ENCODE measurements at places on chromosomes 16 and 17.

GRCh38 chr17:44004077-44004760 is at the start of gene NAGS:
Gene NAGS, plus strand, starts transcription at chr17:44004622. Its CDS starts 42 bp downstream, at chr17:44004664.
- no peak for DNase-seq

DNA sequence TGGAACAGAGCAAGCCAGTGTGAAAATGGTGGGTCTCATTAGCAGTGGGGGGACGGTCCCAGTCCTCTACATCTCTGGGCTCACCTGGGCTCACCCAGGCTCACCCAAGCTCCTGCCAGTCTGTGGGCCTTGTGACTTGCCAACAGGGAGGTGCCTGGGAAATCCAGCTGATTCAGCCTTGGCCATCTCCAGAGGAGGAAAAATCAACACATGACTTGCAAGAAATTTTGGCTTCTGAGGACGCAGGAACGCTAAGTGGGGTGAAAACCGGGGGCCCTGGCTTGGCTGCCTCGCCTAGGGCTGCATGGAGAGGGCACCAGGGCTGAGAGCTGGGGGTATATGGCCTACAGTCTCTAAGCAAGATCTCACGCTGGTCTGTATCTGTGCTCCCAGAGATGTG is 47.7 kb downstream of the VAC14 start:
- no peak for DNase-seq

DNA sequence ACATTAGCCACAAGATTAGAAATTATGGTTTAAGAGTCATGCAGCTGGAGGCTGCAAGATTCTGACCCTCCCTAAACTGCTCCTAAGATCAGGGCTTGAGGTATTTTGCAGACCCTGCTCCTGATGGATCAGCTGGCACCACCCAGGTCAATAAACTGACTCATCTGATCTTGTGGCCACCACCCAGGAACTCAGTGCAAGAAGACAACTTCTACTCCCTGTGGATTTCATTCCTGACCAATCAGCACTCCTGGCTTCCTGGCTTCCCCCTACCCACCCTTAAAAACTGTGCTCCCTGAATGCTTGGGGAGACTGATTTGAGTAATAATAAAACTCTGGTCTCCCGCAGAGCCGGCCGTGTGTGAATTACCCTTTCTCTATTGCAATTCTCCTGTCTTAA is 25.0 kb upstream of the MILR1 start:
- DNase-seq = no peak

DNA sequence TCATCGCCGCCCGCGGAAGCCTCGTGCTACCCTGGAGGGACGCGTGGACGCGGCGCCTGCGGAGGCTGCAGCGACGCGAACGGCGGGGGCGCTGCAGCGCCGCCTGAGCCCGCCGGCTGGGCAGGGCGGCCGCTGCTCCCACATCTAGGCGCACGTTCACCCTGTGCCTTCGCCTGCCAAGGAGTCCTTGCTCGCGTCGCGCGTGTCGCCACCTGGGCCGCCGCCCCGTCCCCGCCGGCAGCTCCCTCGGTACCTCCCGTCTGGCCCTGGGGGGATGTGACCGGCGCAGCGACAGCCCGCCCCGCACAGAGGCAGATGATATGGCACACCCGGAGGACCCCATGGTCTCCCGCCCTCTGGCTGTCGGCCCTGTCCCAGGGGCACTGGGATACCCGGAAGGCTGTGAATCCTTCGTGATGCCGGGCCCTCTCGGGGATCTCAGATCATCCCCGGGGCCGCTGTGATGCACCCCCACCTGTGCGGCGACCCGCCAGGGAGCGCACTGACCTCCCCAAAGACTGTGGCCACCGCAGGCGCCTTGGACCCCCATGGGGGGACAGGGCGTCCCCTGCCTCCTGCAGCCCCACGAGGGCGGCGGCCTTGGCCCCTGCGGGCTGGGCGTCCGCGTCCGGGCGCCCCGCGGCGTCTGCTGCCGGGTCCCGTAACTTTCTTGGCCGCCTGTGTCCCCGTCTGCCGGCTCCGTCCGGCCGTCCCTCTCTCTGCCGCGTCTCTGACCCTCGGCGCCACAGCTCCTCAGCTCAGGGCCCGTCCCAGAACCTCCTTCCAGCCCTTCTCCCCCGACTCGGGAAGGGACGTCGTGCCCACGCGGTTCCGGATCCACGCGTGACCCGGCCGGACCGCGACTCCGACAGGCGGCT is 689 bp upstream of the TBC1D24 start:
- peak; percentile 71 for DNase-seq

GRCh38 chr16:21277927-21278706 is at the start of gene CRYM:
Gene CRYM, minus strand, starts transcription at chr16:21278290. Its CDS starts 39 bp downstream, at chr16:21278251.
- peak; percentile 80 for DNase-seq

GRCh38 chr17:51533219-51533618 is 272.9 kb downstream of the UTP18 start:
- peak; percentile 38 for DNase-seq

DNA sequence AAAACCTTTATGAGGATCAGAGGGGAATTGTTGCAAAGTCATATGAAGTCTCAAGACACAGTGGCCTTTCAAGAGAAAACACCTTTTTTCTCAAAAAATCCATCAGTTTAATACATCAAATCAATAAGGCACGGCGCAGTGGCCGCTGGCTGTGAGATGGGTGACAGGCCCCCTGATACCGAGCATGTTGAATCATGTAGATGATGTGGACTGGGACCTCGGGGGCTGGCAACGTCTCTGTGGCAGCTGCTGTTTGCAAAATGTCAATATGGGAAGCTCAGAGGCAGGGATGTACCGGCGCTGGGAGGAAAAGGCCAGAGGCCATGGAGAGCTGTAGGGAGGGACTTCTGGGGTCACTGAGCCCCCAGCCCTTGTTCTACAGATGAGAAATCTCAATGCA is 169.1 kb downstream of the GSG1L start:
- DNase-seq = no peak

GRCh38 chr16:29789775-29790182 is 772 bp upstream of the KIF22 start:
- no peak for DNase-seq

- peak; percentile 54 for DNase-seq
Measured at GRCh38 chr17:2055292-2056205, 646 bp downstream of the HIC1 start.

DNA sequence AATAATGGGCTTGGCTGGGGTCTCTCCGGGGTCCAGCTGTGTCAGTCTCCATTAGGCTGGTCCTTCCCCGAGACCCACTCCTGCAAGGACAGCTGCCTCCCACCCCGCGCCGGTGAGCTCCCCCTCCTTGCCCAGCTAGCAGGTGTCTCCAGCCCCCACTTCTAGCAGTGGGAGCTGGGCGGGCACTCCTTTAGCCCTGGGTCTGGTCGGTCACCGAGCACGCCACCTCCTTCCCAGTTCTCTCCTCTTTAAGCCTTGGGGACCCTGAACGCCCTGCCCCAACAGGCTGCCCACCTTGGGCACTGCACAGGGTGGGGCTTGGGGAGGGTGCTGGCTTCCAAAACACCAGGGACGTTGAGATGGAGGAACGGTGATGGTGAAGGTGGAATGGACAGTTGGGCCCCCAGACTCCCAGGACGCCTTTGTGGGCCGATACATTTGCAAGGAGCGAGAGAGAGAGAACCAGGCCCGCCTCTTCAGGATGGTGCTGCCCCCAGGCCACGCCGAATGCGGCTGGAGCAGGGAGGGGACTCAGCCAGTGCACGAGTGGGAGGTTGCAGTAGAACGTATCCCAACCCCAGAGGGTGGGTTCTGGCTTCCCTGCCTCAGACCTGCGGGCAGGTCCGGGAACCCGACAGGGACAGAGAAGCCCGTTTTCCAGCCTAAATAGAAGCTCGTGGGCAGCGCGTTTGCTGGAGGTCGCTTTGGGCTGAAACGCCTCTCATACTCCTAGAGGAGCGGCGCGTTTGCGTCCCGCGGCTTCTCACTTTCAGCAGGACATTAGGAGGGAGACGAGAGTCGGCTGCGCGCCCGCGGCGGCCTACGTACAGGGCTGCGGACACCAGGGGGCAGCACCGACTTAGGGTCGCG is 10.7 kb downstream of the TBX2 start:
- DNase-seq = peak; percentile 96

- peak; percentile 93 for DNase-seq
Measured at GRCh38 chr17:2068519-2069051, 13.7 kb downstream of the HIC1 start.

All from islet precursor cell (in vitro differentiated cells).